ENCODE measurements at places on chromosomes 16 and 17.

GRCh38 chr17:56656701-56657327, 63.3 kb downstream of the NOG start:
- no peak for DNase-seq

- no peak for DNase-seq
Measured at GRCh38 chr17:42821176-42821575, 2.9 kb downstream of the BECN1 start.

GRCh38 chr17:8005967-8006730, 3.7 kb downstream of the GUCY2D start:
- no peak for DNase-seq

GRCh38 chr17:75638893-75639292, 5.7 kb downstream of the SMIM5 start:
- no peak for DNase-seq

DNA sequence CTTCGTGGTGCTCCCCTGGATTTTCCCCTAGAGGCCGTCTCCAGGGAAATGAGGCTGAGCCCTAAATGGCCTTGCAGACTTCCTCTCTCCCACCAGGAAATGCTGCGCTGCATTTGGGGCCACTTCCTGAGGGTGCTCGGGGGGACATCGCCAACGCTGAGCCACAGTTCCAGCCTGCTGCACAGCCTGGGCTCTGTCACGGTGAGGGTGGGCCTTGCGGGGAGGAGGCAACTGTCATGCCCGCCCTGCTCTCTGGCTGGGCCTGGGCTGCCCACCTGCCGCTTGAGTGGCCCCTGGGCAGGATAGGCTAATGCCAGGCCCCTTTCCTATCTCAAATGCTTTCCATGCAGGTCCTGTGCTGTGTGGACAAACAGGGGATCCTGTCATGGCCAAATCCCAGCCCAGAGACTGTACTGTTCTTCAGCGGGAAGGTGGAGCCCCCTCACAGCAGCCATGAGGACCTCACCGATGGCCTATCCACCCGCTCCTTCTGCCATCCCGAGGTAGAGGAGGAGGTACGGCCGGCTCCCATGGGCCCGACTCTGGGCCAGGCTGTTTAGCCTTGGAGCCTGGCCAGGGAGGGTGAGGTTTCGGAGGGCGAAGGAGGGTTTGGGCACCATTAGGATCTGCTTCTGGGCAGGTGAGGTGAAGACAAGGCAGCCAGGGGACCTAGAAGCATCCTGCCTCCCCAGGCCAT, 24.2 kb downstream of the CASKIN2 start:
- DNase-seq: no peak

- DNase-seq: no peak
Measured at GRCh38 chr16:64162613-64163375, 959.1 kb downstream of the CDH11 start.

DNA sequence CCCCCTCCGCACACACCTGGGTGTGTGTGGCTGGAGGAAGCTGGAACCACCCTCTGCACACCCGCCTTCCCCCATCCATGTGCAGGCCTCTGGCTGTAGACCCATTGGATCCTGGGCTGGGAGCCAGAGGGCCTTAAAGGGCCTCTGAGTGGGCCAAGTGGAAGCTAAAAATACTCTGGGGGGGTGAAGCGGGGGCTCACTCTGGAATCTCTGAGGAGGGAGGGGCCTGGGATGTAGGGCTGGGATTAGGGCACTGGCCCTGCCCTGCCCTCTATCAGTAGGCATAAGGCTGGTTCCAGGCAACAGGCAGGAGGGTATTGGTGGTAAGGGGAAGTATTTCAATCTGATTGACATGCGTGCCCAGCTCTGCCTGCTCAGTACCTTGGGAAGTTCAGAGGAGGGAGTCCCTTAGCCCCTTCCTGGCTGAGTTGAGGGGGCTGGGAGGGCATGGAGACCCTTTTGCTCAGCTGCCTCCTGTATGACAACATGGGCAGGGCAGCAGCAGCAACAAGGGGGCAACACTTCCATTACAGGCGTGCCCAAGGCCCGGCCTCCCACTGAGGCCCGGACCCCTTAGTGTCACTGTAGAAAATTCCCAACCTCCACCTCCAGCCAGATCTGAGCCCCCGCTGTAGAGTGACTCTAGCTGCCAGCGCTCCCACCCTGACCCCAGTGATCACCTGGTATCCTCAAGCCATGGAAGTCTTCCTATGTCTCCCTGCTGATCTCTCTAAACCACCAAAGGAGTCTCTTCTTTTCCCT, 5.2 kb downstream of the ITGA3 start:
- no peak for DNase-seq

DNA sequence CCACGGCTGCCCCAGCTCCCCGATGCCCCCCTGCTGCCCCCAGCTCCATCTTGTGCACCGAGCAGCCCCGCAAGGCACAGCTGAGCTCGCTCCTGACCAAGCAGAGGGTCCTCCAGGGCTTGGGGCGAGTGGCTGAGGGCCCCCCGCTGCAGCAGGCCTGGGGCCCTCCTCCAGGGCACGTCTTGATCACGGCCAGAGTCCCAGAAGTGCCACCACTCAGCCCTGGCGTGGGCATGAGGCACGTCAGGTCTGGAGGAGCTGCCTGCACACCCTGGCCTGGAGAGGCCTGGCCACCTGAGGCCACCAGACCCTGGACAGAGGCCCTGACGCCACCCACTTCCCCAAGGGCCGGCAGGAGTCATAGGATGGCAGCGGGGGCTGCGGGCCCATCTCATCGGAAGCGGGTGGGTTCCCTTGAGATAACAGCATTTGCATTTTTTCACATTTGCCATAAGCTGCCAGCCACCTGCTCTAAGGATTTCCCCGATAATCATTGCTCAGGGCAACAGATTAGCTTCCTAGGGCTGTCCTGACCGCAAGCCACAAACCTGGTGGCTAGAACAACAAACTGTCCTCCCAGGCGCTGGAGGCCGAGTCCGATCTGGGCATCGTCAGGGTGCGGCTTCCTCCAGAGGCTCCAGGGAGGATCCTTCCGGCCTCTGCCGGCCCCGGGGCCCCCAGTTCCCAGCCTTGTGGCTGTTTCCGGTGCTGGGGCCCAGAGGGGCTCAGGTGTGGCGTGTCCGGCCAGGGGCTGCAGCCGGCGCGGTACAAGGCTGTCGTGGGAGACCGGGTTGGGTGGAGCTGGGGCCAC, 23.9 kb upstream of the C1QTNF8 start:
- no peak for DNase-seq

GRCh38 chr16:1311212-1311737, 1.8 kb downstream of the UBE2I start:
- no peak for DNase-seq

DNA sequence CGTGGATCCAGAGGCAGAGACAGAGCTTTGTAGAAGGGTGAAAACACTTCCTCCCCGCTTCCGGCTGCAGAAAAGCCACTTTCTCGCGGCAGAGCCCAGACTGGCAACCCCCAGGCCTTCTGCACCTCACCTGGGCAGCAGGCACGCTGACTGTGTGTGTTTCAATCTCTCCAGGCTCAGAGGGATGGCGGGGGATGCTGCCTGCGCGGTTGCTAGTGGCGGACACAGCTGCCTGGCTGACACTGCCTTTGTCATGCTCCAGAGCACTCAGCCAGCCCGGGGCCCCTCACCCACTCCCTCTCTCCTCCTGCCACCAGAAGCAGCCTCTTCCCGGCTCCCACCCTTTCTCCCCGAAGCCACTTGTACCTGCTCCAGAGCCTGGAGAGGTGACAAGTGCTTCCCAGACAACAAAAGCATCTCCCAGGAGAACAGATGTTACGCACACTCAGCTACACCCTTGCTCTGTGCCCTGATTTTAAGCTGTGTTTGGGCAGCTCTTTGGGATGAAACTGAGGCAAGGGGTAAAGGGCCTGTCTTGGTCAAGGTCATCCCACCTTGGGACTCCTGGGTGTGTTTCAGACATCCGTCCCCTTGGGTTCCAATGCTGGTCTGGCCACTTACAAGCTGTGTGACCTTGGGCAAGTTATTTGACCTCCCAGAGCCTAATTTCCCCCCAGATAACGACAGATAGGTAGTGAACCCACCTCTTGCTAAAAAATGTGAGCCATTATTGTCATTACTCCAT, 9.2 kb upstream of the GLIS2 start:
- no peak for DNase-seq

- no peak for DNase-seq
Measured at GRCh38 chr17:33421933-33422332, 128.8 kb upstream of the ASIC2 start.

GRCh38 chr16:3988824-3989223, 108.3 kb upstream of the CREBBP start:
- no peak for DNase-seq

DNA sequence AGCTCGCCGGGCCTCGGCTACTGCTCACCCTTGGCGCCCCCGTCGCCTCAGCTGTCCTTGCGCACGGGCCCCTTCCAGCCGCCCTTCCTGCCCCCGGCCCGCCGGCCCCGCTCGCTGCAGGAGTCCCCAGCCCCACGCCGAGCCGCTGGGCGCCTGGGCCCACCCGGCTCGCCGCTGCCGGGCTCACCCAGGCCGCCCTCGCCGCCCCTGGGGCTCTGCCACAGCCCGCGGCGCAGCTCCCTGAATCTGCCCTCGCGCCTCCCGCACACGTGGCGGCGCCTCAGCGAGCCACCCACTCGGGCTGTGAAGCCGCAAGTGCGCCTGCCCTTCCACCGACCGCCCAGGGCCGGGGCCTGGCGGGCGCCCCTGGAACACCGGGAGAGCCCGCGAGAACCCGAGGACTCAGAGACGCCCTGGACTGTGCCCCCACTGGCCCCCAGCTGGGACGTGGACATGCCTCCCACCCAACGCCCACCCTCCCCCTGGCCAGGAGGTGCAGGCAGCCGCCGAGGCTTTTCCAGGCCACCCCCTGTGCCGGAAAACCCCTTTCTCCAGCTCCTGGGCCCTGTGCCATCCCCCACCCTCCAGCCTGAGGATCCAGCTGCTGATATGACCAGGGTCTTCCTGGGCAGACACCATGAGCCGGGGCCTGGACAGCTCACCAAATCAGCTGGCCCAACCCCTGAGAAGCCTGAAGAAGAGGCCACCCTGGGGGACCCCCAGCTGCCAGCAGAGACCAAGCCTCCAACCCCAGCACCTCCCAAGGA, 12.8 kb downstream of the MYO15A start:
- DNase-seq: no peak

GRCh38 chr16:57486858-57487834, 853 bp upstream of the DOK4 start:
- DNase-seq: no peak

All from activated B cell treated with CpG ODN at 0.5 μM for 24 hours (primary cell).